ENCODE measurements at places on chromosomes 11 and 22.
A peak's percentile ranks its signal among the peaks of the same experiment; 100 is the strongest.

DNA sequence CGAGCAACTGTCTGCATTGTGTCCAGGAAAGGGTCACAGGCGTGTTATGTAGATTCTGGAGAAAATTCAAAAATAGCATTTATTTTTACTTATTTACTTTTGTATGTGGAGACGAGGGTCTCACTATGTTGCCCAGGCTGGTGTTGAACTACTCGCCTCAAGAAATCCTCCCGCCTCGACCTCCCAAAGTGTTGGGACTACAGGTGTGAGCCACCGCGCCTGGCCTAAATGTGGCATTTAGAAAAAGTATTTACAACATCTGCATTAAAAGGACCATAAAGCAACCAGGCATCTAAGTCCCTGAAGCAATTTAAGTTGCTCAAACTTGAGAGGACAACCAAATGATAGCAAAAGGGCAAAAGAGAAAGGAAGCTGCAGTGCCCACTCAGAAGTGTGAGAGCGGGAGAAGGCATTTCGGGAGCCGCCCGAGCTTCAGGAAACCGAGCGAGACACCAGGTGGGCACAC, 595 bp downstream of the TRIM66 start:
- DNase-seq = no peak

DNA sequence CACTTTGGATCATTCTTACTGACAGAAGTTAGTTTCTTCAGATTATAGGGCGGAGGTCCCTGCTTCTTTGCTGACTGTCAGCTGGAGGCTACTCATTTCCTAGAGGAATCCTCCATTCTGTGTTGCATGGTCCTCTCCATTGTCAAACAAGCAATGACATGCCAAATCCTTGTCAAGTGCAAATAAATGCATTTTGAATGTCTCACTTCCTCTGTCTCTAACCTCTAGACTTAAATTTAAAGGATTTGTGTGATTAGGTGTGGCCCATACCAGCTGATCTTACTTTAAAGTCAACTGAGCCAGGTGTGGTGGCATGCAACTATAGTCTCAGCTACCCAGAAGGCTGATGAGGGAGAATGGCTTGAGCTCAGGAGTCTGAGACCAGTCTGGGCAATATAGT, 458.4 kb upstream of the CCDC179 start:
- no peak for DNase-seq

- no peak for DNase-seq
Observed at GRCh38 chr11:128465531-128465930, 121.8 kb downstream of the ETS1 start.

GRCh38 chr11:122743097-122743741, 87.7 kb downstream of the UBASH3B start:
- DNase-seq = no peak

- no peak for DNase-seq
Observed at GRCh38 chr11:9273376-9274336, 8.5 kb upstream of the DENND5A start.

- DNase-seq = no peak
Observed at GRCh38 chr22:30425327-30425615, 297 bp upstream of the MTFP1 start.

- no peak for DNase-seq
Observed at GRCh38 chr11:92725352-92725751, 244.1 kb upstream of the MTNR1B start.

DNA sequence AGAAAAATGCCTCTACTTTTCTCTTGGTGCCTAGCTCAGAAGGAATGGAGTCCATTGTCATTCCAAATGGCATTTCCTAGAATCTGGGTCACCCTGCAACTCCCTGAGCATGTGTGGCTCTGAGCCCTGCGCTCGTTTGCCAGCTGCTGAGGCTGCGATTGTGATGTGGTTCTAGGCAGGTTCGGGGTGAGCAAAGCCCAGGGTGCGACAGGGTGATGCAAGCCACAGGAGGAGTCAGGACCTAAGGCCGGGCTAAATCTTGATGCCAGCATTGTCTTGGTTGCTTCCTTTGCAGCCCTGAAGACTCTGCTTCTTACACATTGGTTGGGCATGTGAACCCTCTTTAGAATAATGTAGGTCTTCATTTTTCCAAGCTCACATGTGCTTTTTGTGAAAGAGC, 131.0 kb downstream of the MORC2 start:
- DNase-seq = no peak

GRCh38 chr22:27195094-27195493, 537.7 kb downstream of the MIAT start:
- DNase-seq = no peak

DNA sequence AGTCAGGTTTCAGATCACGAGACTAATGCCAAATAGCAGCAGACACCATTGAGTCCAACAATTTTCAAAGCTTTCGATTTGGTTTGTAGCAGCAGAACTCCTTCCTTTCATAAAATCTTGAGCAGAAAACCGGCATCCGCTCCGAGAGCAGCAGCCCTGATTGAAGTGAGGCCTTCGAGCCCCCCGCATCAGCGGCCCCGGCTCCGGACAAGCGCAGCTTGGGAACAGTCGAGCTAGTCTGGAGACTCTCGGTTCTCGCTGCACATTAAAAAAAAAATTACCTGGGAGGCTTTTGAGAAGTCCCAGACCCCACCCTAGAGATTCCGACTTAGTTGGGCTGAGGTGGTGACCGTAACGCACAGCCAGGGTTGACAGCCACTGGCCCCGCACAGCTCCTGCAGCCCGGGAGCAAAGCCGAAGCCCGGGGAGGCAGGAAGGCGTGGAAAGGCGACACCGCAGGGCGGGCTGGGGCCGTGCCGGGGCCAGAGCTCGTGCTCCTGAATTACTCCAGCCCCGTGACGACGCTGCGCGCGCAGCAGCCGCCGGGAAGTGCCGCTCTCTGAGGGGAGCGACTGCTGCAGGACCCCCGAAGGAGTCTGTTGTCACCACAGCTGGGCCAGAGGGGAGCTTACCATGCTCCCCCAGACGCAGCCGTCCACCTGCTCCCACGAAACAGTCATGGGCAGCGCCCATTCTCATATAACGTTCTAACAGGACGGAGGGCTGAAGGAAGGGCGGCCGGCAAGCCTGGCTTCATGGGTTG, 57.8 kb downstream of the SPATA19 start:
- DNase-seq = no peak

DNA sequence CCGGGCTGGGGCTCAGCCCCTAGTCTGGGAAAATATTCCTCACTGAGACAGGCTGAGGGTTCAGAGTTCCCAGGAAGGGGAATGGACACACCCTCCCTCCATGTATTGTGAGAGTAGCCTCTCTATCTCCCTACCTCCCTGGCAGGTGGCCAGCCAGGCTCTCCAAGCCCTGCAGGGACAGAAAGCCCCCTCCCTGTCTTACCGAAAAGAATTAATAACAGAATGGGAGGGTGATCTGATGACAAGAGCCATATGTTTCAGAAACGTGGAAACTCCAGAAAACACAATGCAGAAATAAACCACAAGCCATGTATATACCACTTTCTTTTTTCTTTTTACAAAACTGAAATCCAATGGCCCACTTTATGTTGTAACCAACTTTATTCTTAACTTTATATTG, 140.0 kb downstream of the CHST1 start:
- no peak for DNase-seq

DNA sequence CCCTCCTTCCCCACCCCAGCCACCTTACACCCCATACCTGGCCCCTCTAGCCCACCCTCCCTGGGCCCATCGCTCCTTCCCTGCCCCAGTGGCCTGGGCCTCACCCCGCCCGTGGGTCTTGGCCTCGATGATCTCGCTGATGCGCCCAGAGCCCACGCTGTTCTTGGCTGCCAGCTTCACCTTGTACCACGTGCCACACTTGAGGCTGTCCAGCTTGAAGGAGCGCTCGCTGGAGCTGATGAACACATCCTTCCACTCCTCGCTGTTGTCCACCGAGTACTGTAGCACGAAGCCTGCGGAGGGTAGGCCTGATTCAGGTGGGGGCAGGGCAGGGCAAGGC, 110.1 kb downstream of the CEP164 start:
- DNase-seq = no peak

GRCh38 chr22:32103658-32104315, 55.3 kb downstream of the C22orf42 start:
- no peak for DNase-seq

GRCh38 chr22:48415520-48415919, 1412.2 kb downstream of the BRD1 start:
- DNase-seq = no peak

DNA sequence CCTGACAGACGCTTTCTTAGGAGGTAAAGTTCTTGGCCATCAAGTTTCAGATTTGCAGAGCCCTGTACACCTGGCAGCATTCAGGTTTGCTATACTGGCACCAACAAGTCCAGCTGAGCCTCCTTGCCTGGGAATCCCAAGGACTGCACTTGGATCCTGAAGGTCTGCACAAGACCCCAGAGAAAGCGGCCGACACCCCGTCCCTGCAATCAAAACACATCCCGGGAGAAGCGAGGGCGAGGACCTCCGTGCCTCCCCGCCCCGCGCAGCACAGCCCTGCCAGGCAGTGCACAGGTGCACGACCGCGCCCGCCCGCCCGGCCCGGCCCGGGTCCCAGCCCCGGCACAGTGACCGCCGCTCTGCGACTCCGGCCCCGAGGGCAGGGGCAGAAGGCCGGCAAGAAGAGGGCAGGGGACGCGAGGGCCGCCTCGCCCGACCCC, 559 bp downstream of the MRTFA start:
- DNase-seq = no peak

DNA sequence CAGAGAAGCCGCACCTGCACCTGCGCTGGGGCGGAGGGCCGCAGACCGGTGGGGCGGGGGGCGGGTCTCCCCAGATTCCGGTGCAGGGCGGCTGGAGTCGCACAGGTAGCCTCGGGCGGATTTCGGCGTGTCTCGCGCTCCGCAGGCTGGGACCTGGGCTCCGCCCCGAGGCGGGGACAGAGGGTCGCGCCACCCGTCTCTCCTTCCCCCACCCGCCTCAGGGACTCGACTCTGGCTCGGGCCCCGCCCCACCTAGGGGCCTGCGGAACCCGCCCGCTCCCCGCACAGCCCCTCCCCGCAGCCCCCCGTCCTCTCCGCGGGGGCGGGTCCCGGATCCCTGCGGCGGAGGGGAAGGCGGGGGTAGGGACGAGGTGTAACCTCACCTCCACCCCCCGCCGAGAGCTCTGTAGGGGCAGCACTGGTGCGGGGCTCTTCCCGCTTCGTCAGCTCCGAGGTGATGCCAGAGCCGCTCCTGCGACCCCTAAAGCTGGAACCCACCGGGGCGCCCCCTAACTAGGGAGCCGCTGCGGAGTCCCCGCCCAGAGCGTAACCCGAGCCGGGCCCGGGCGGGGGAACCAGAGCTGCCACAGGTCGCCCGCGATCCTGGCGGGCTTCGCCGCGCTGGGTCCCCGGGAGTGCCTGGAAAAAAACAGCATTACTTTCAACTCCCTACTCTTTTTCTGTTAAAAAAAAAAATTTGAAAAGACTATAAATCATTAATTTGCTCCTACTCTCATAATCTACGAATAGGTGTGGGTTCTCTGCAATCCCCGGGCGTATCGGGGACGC, at the start of gene SLC29A2:
Gene SLC29A2, minus strand, starts transcription at position 134 of the 789 bp plus-strand sequence. CDS start 169 bp downstream, outside the sequence.
- peak; percentile 20 for DNase-seq

GRCh38 chr11:30810116-30810515, 224.0 kb upstream of the MPPED2 start:
- no peak for DNase-seq

- no peak for DNase-seq
Observed at GRCh38 chr11:63099555-63099954, 44.5 kb downstream of the SLC22A24 start.

- DNase-seq = no peak
Observed at GRCh38 chr11:77400271-77400670, 73.6 kb downstream of the PAK1 start.

DNA sequence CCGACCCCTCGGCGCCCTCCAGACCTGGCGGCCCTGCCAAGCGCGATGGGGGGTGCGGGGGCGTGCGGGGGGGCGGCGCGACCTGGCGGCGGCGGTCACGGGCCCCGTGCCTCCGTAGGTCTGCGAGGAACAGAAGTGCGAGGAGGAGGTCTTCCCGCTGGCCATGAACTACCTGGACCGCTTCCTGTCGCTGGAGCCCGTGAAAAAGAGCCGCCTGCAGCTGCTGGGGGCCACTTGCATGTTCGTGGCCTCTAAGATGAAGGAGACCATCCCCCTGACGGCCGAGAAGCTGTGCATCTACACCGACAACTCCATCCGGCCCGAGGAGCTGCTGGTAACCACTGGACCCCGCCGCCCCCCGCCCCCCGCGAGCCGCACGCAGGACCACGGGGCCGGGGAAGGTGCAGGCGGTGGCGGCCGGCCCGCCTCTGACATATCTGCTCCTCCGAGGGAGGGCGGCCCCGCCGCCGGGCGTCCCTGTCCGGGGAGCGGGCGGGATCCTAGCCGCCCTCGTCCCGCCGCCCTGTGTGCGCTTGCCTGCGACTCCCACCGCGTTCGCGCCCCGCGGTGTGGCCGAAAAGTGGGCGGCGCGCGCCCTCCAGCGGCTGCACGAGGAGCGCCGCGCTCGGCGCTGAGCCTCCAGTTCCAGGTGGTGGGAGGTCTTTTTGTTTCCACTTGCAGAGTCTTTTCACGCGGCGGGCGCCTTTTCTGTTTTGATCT, 2.1 kb downstream of the CCND1 start:
- no peak for DNase-seq
